ENCODE measurements at places on chromosomes 6 and 20.
A peak's percentile ranks its signal among the peaks of the same experiment; 100 is the strongest.

DNA sequence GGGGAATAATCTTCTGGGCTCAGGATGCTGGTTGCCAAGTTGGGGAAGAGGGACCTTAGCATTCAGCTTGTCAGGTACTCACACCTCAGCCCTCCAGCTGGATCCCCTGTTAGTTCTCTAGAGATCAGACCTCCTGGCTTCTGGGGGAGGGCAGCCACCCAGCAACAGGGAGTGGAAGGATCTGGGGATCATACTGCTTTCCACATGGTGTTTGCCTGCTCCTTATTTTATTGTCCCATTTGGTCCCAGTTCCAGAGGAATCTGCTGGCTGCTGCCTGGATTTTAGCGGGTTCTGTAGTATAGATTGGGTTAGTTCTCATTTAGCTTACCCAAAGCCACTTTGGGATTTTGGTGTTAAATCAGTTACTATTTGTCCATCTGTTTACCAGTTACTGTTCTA, 29.3 kb downstream of the KAT14 start:
- no peak for DNase-seq

GRCh38 chr6:156080371-156080770, 624.7 kb upstream of the NOX3 start:
- no peak for DNase-seq

- no peak for DNase-seq
Measured at GRCh38 chr6:106163446-106163965, 77.4 kb downstream of the PRDM1 start.

DNA sequence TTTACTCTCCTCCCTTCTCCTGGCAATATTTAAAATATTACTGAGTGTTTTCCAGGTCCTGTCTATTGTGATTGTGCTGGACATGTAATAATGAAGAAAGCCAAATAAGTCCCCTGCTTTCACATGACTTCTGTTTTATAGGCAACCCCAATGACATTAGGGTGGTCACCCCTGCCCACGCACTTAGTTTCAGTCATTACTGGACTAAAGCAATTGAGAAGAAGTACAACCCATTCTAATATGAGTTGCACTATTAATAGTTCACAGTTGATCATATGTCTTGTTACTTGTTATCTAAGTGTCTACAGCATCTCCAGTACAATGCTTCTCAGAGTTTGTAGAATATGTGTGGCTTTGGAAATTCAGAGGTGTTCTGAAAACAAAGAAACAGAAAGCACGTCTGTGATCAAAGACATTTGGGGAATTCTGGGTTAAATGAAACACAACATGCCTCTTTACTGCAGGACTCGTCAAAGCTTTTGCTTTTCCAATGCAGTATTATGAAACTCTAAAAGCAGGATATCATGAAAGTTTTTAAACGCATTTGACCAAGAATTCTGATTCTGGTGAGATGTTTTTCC, 789.5 kb downstream of the DHX35 start:
- DNase-seq: no peak

- DNase-seq: no peak
Measured at GRCh38 chr6:24126586-24127192, 674 bp downstream of the NRSN1 start.

GRCh38 chr6:168915855-168916254, 337.8 kb downstream of the THBS2 start:
- no peak for DNase-seq

- no peak for DNase-seq
Measured at GRCh38 chr6:28263922-28264321, 3.0 kb upstream of the ZSCAN26 start.

DNA sequence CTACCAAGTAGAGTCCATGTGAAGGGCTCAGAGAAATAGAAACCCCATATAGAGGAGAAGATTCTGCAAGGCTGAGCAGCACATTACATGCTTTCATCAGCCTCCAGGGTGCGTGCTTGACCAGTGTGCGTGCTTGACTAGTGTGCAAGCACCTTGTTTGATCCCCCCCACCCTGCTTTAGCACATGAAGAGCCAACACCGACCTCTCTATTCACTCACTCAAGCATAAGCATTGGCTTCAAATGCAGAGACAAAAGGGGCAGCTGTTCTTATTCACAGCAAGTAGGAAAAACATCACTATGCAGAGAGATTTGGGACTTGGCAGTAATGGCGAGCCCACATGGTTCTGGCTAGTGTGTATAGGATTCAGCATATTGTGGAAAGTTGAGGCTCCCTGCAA, 278.7 kb upstream of the RNF217 start:
- DNase-seq: peak; percentile 15

DNA sequence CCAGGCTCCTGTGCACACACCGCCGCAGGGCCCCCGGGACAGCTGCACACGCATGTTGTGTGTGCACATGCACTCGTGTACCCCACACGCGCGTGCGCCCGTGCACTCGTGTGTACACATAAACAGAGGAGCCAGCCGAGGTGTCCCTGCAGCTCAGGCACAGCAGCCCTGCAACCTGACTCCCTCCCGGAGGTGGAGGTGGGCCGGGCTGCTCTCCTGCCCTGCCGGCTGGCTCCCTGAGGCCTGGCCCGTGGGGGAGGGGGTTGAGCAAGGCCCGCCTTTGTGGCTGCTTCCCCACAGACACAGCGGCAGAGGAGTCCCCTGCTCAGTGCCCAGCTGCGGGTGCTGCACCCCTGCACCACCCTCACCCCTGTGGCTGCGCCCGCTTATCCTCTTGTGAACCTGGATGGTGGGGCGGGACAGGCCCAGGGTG, 624 bp downstream of the RBBP8NL start:
- DNase-seq: peak; percentile 62

DNA sequence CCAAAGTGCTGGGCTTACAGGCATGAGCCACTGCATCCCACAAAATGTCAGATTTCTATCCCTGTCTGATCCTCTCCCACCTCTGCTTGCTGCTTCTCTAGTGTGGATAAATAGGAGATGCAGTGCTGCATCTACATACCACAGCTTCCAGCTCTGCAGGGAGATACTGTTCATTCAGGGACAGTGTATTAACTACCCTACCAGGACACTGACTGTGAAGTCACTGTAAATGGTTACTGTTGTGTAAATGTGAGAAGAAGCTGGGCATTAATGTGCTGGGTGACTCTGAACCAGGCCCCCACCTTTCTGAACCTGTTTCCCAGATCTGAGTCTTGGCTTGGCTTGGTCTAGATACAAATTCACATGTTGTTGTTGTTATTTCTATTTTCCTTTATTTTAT, 488.6 kb upstream of the SULF2 start:
- DNase-seq: no peak

DNA sequence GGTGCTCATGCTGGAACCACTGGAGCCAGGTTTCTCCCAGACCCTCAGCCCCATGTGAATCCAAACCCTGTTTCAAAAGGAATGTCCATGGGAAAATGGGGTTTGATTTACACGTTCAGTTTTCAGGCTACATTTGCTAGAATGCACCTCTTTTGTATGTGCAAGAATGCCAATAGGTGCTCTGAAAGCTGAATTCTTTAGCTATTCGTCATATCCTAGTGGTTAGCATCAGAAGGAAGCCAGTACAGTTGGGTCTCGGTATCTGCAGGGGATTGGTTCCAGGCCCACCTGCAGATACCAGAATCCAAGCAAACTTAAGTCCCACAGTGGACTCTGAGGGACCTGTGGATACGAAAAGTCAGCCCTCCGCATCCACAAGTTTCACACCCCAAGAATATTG, 93.4 kb downstream of the UST start:
- DNase-seq: no peak

- no peak for DNase-seq
Measured at GRCh38 chr6:157944983-157945931, 36.4 kb upstream of the SYNJ2 start.

GRCh38 chr20:47885909-47886453, 100.7 kb upstream of the SULF2 start:
- DNase-seq: no peak

DNA sequence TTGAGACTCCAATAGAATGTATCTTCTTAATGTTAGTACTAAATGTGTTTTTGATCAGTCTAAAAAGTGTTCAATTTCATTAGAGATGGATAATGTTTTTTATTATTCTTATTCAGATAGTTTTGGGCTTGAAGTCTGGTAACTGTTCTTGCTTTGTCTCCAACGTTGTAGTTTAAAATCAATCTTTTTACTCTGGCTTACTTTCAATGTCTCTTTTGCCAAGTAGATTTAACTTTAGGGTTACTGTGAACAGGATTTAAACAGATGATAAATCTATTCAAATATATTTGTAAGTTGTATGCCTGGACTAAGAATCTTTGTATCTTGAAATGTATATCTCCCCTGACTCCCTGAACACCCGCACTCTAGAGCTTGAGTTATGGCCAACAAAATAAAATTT, 51.1 kb downstream of the SGK1 start:
- no peak for DNase-seq

DNA sequence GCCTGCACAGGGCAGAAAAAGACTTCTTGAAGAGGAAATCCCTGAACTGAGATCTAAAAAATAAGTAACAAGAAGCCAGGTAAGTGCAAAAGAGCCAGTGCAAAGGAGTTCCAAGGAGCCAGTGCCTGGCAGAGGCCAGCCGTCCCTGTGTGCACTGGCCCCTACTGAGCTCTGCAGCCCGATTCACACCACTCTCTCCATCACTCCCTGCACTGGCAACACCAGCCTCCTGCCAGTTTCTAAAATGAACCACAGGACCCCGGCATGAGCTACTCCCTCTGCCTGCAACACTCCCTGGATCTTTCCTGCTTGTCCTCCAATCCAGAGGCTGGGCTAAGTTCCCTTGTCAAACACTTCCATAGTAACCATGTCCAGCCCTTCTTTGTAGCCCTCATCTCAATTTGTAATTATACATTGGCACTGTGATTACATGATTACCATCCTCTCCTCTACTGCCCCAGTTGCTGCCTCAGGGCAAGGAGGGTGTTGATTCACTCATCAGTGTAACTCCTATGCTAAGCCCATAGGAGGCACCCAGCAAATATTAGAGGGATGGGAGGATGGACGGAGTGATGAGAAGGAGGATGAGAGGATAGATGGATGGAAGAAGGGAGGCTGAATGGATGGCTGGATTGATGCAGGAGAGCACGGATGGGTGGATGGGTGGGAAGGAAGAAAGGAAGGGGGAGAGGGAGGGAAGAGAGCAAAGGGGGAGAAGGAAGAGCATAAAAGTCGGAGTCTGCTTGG, 49.3 kb downstream of the SIRPA start:
- DNase-seq: no peak

DNA sequence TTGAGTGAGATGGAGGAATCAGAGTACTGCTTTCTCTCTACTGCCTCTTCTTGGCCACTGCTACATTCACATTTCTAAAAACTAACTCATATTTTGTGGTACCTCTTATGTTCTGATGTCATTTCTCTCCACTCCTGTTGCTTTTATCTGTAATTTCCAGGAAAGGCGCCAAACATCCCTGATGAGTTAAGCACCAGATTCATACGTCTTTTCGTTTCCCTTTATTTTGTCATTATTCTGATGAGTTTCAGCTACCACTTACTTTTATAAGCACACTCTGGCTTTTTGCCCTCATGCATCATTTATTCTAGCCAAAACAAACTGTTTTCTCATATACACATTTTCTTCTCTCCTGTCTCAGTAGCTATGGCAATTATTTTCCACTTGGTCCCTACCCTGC, 680.0 kb downstream of the RNF144B start:
- no peak for DNase-seq

DNA sequence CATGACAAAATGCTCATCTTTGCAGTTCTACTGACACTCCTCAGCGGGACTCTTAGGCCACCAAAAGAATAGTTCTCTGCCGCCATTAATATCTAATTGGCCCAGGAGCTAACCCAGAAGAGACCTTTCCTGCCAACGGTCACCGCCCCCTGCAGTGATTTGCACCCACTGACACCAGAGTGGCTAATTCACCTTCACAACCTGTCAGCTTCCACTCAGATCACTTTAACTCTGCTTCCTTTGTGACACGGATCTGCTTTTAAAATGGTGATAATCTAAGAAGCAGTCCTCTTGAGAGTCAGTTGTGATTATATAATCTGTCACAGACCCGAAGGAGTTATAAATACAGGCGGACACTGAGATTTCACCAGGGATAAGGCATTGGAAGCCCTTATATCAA, 172.8 kb downstream of the FRK start:
- DNase-seq: no peak

DNA sequence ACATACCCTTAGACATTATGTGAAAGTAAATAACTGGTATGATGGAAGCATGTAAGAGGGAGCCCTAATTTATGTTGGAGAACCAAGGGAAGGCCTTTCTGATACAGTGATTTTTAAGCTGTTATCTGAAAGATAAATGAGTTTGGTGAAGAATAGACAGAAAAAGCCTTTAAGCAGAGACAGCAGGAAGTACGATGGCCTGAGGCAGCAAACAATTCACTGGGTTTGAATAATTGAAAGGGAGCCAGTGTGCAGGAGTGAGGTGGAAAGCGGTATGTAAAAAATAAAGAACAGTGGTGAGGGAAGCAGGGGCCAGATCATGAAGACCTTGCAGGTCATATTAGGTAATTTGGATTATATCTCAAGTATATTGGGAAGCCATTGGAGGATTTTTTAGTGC, 4.1 kb upstream of the RAB23 start:
- no peak for DNase-seq

GRCh38 chr20:52416953-52417352, 225.4 kb upstream of the ZFP64 start:
- DNase-seq: no peak

DNA sequence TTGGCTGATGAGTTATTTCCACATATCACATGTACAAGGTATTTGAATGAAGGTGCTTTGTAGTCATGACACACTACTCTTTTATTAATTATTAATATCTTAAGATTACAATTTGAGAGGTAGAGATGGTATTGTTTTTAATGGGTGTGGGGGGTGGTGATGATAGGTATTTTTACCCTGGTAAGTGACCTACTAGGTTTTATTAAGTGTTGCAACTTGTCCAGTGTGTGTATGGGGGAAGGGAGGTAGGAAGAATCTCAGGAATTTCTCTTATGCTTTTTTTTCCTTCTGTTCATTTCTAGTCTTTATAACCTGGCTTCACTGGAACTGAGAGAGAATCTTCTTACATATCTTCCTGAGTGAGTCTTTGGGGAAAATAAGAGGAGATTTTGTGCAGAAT, 101.4 kb downstream of the LRRC1 start:
- no peak for DNase-seq

DNA sequence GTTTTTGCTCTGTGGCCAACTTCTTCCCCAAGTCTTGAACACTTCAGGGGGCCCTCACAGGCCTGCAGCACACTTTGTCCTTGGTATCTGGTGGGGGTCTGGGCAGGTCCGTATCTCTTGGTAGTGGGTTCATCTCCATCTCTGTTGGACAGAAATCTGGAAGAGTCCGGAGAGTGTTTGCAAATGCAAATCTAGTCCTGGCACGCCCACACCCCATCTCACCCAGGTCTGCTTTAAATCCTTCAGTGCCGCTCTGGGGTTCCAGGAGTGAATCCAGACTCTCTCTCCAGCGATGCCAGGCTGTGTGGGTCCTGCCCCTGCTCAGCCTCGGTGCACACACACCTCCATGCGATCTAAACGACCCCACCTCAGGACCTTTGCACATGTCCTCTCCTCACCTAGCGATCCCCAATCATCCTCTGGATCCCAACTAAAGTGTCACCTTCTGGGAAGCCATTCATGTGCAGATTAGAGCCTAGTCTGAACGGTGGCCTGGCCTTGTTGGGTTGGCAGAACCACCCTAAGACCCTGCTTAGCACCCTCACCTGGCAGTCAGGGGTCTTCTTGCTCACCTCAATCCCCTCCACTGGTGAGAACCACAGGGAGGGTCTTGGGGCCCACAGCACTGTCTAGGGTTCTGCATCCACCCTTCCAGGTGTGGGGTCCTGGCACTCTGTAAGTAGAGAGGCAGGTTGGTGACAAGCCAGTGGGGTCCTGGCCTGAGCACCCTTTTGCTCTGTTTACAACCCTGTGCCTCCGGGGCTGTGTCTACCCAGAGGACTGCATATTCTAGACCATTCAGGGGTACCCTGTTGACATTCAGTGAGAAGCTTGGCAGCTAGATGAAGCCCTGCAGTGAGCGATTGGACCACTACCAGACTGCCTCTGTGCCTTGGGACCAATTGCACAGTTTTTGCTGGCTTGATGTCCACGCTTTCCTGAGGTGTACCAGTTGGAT, 100.8 kb downstream of the SYCP2 start:
- DNase-seq: no peak
